ENCODE measurements at places on chromosomes 1 and 21.

GRCh38 chr1:18751425-18751824 lies 108.0 kb downstream of the TAS1R2 start:
- H3K27ac ChIP-seq = no peak overlapping the region
- no peak for DNase-seq
- H3K4me3 ChIP-seq = no peak overlapping the region
- H3K36me3 ChIP-seq = no peaks in the 10 kb centered on the region
- no peaks in the 10 kb centered on the region for H3K4me1 ChIP-seq
- no peaks in the 10 kb centered on the region for H3K27me3 ChIP-seq

GRCh38 chr1:118154220-118154619 lies 30.8 kb downstream of the SPAG17 start:
- no peaks in the 10 kb centered on the region for H3K27me3 ChIP-seq
- H3K4me1 ChIP-seq = no peaks in the 10 kb centered on the region
- H3K27ac ChIP-seq = no peak overlapping the region
- DNase-seq = no peak

- no peak overlapping the region for H3K27ac ChIP-seq
- no peaks in the 10 kb centered on the region for H3K4me1 ChIP-seq
- no peak overlapping the region for H3K4me3 ChIP-seq
- no peaks in the 10 kb centered on the region for H3K36me3 ChIP-seq
- no peak for DNase-seq
Measured at GRCh38 chr21:36478207-36478701, 1.7 kb downstream of the CLDN14 start.

DNA sequence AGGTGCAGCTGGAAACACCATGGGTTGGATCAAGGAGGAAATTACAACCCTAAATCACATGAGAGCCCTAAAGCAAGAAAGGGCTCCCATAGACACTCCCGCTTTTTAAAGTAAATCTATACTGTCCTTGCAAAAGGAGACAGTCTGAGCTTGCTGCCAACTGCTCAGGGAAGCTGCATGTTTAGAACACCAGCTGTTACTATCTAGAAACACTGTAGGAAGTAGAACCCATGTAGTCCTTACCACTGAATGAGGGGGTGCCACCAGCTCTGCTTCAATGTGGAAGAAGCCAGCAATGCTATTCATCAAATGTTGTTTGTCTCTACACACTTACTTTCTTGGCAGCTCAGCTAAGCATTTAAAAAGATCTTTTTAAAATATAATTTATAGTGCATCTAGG lies 79.8 kb downstream of the PIGK start:
- no peaks in the 10 kb centered on the region for H3K4me1 ChIP-seq
- no peak for DNase-seq
- H3K4me3 ChIP-seq = no peak overlapping the region
- H3K27me3 ChIP-seq = no peaks in the 10 kb centered on the region

DNA sequence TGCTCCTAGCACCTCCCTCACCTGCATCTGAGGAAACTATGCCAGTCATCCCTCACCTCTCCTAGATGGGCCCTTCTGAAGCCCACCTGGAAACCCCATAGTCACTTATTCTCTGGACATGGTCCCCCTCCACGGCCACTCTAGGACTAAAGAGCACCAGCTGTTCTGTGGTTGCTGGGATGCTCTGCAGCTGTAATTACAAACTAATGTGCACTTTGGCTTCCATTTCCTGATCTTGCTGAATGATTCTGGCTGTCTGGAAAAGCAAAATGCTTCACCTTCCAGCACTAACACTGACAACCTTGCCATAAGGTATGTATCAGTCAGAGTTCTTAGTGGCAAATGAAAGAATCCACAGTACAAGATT lies 48.7 kb upstream of the PSEN2 start:
- DNase-seq = no peak
- H3K4me3 ChIP-seq = no peak overlapping the region
- H3K27ac ChIP-seq = peak overlapping the region; percentile 28
- H3K27me3 ChIP-seq = no peaks in the 10 kb centered on the region
- peaks cover 7% of the 10 kb centered on the region for H3K4me1 ChIP-seq
- H3K36me3 ChIP-seq = no peaks in the 10 kb centered on the region

DNA sequence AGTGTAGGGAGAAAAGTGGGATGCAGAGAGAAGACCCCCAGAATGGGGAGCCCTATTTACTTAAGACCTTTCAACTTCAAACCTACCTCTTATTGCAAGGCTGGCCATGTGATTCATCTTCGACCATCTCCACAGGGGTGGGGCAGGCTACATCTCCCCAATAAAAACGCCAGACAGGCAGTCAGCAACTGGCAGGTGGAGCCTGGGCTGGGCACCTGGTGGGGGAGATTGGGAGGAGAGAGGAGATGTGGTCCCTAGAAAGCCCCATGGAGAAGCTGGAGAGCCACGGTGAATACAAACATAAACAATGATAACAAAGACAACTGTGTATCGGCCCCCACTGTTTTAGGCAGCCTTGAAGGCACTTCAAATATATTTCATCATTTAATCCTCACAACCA lies 336.7 kb upstream of the PROX1 start:
- no peak overlapping the region for H3K27ac ChIP-seq
- no peak for DNase-seq
- no peaks in the 10 kb centered on the region for H3K27me3 ChIP-seq
- no peaks in the 10 kb centered on the region for H3K36me3 ChIP-seq
- no peaks in the 10 kb centered on the region for H3K4me1 ChIP-seq

- H3K4me3 ChIP-seq = no peak overlapping the region
- H3K36me3 ChIP-seq = no peaks in the 10 kb centered on the region
- no peak for DNase-seq
- H3K27me3 ChIP-seq = no peaks in the 10 kb centered on the region
- H3K27ac ChIP-seq = no peak overlapping the region
Measured at GRCh38 chr1:27113861-27114260, 41.1 kb downstream of the SLC9A1 start.

GRCh38 chr1:238052496-238053266 lies 162.0 kb upstream of the ZP4 start:
- no peaks in the 10 kb centered on the region for H3K36me3 ChIP-seq
- no peaks in the 10 kb centered on the region for H3K27me3 ChIP-seq
- DNase-seq = no peak
- H3K4me1 ChIP-seq = no peaks in the 10 kb centered on the region
- no peak overlapping the region for H3K27ac ChIP-seq

DNA sequence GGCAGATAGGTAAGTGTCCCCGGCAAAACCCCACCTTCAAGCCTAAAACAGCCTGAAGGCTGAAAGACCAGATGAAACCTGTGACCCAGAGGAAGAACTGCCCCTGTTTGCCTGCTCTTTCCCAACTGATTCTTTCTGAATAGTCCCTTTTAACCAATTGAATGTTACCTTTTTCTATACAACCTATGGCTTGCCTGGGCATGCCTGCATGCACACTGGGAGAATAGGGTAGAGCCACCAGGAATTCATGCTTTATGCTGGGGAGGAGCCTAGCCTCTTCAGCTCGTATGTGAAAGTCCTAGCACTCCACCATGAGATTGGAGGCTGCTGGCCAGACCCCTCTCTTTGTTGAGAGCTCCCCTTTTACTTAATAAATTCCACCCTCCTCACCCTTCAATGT lies 340.0 kb downstream of the PTBP2 start:
- no peak overlapping the region for H3K27ac ChIP-seq
- H3K4me1 ChIP-seq = no peaks in the 10 kb centered on the region
- no peak for DNase-seq

GRCh38 chr1:33257772-33258712 lies 1.8 kb downstream of the ZNF362 start:
- H3K36me3 ChIP-seq = no peaks in the 10 kb centered on the region
- peak overlapping the region; percentile 48 for H3K4me3 ChIP-seq
- peak overlapping the region; percentile 83 for H3K27ac ChIP-seq
- peaks cover 51% of the 10 kb centered on the region for H3K4me1 ChIP-seq
- no peaks in the 10 kb centered on the region for H3K27me3 ChIP-seq
